Mesendoderm (in vitro differentiated cells): ENCODE measurements at places on chromosomes 12 and 14.

DNA sequence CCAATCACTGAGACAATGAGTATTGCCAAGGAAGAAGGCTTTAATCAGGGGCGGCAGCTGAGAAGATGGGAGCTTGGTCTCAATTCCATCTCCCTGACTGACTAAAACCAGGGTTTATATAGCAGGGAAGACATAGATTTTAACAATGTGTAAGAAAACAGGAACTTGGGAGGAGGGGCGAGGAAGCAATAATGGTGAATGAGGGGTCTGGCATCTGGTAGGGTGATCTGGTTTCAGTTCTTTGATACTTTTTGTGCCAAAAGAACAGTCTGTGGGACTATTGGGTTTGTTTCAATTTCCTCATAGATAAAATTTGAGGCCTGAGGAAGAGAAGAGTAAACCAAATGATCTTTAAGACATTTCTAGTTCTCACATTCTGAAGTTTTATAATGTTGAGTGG is 49.2 kb downstream of the FUT8 start:
- DNase-seq: no peak

GRCh38 chr14:68390741-68391140 is 402.1 kb downstream of the ZFP36L1 start:
- no peak for DNase-seq

DNA sequence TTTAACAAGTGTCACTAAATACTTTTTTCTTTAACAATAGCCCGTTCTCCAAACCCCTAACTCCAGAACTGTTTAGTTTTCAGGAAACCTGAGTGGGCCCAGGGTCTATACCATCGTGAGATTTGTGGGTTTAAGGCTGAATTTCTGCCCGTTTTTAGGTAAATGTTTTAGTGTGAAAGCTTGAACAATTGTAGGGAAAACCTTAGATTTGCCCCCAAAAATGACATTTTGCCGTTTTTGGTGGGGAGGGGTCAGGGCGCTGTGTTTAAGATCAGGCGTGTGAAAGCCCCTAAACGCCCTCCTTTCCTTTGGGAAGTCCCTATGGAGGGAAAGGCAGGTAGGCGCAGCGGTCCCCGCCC is 320 bp upstream of the PRPF39 start:
- no peak for DNase-seq

DNA sequence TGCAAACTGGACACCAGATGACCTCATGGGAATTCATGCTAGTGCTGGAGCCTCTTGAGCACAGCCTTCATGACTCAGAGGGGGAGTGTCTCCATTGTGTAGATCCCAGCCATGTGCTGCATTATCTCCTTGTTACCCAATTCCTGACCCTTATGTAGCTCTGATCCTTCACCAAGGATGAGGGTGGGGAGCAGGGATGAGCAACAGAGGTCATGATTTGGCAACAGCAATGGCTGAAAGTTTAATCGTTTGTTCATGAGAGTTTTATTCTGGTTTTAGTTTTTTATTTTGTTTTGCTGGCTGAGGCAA is 9.5 kb upstream of the BDKRB1 start:
- DNase-seq: peak; percentile 55

GRCh38 chr14:100267990-100268389 is 29.0 kb downstream of the YY1 start:
- no peak for DNase-seq

DNA sequence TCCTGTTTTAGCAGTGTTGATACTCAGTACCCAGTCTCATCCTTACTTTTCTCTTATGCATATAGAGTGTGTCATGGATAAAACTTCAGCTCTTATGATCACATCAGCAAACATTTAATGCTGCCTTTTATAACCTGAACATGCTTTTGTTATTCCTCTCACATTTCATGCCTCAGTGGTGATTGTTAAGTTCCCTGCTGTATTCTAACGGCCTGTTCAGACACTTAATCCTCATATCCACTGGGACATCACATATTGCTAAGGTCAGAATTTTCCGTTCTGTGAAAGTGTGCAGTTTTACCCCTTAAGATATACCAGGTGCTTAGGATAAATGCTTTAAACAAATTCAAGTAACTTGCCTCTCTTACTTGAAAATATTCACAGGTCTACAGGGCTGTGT is 268.7 kb upstream of the SEL1L start:
- no peak for DNase-seq
